ENCODE measurements at places on chromosomes 6 and 20.

DNA sequence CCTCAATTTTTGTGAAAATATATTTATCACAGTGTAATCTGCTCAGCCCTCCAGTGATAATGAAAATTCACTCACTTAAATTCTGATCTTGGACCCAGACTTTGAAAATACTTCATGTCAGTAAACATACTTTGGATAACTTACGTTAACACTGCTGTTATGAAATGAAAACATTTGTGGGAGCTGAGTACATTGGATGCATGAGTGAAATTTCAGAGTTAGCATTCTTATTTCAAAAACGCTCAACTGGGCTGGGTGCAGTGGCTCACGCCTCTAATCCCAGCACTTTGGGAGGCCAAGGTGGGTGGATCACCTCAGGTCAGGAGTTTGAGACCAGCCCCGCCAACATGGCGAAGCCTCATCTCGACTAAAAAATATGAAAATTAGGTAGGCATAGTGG, 196.4 kb downstream of the UTRN start:
- DNase-seq = no peak

DNA sequence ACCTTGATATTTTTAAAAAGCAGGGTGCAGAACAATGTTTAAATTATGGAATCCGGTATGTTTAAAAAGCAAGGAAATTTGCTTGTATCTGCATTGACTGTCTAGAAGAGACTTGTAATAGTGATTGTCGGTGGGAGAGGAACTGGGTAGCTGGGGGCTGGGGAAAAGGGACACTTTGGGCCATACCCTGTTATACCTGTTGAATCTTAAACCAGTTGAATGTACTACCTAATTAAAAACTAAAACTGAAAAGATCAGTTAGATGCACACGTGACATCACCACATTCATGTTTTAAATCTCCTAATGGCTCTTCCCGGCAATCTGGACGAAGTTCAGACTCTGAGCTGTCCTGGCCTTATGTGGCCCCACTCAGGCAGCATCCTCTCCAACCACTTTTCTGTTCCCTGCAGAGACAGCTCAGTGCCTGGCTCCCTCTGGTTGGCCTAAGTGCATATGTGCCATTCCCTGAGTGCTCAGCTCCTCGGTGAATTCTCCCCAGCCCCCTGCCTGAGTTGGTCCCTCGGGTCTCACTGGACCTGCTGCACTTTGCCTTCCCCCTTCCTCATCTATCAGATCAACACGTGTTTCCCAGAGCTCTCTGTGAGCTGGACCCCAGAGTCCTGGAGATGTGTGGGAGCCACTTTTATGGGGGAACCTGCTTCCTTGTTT, 36.3 kb downstream of the SLC52A3 start:
- no peak for DNase-seq

- DNase-seq = no peak
Observed at GRCh38 chr6:89385846-89386245, 26.2 kb downstream of the RRAGD start.

- DNase-seq = no peak
Observed at GRCh38 chr20:50848341-50848808, 53.5 kb downstream of the BCAS4 start.

DNA sequence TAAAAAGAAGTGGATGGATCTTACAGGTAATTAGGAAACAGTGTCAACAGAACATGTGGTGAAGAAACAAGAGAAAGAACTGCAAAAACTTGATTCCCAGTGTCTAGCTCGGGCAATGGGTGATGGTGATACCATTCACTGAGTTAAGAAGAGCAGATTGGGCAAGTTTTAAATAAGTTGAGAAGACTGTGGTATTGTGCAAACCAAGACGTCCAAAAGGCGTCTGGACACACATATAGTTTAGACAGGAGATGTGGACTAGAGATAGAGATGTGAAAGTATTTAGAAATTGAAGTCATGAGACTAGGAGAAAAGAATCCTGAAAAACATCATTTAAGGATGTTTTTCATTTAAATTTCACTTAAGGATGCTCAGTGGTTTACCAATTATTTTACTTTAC, 53.9 kb downstream of the CDK19 start:
- no peak for DNase-seq

- peak; percentile 19 for DNase-seq
Observed at GRCh38 chr6:53979468-53980067, 131.7 kb upstream of the MLIP start.

GRCh38 chr20:49681850-49682216, 31.8 kb downstream of the B4GALT5 start:
- DNase-seq = no peak

DNA sequence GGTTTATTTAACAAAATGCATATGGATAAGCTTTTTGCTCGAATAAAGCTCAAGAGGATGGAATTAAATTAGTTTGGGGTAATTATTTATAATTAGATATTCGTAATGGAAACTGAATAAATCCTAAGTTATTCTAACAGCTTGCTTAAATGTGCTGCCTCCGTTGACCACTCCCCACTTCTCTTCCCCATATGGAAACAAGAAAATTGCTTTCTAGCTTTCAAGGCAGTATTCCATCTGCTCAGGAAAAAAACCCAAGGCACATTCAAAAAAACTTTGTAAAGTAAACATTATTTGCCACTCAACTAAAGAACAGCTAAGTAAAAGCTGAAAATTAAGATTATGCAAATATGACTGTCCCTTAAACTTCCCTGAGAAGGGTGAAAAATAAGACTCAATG, 369.2 kb downstream of the HAO1 start:
- DNase-seq = no peak

DNA sequence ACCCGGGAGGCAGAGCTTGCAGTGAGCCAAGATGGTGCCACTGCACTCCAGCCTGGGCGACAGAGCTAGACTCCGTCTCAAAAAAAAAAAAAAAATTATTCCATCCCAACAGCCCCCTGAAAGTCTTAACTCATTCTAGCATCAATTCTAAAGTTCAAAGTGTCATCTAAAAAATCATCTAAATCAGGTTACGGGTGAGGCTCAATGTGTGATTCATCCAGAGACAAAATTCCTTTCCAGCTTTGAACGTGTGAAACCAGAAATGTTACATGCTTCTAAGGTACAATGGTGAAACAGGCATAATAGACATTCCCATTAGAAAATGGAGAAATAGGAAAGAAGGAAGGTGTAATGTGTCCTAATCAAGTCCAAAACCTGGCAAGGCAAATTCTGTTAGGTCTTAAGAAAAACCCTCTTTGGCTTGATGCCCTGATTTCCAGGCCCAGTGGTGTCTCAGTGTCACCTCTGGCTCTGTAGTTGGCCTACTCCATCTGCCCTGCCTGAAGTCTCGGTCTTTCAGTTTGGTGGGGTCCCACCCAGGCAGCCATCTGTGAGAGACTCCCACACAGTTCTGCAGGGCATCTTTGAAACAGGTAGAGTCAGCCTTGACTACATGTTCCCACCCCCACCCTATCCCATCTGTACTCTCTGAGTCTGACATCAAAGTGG, 43.5 kb downstream of the HFE start:
- no peak for DNase-seq

DNA sequence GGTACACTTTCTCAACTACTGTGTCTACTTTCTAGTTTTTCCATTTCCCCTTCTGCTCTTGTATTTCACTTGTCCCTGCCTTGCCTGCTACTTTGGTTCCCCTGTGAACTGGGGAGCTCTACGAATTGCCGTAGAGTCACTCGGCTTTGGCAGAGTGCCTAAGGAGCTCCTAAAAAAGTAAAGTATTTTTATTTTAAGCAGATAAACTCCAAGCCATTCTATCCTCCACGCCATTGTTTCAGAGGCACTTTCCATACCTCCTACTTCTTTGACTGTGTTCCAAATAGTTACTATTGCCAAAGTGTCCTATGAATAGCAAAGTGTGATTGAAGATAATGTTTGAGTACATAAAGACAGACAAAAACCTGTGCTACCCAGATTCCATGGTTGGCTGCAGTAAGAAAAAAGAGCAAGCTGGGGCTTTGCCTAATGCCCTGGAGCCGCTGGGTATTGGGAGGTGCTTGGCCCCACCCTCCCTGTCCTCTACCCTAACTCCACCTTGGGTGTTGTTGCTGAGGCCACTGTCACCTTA, 5.1 kb upstream of the MBOAT1 start:
- DNase-seq = no peak

DNA sequence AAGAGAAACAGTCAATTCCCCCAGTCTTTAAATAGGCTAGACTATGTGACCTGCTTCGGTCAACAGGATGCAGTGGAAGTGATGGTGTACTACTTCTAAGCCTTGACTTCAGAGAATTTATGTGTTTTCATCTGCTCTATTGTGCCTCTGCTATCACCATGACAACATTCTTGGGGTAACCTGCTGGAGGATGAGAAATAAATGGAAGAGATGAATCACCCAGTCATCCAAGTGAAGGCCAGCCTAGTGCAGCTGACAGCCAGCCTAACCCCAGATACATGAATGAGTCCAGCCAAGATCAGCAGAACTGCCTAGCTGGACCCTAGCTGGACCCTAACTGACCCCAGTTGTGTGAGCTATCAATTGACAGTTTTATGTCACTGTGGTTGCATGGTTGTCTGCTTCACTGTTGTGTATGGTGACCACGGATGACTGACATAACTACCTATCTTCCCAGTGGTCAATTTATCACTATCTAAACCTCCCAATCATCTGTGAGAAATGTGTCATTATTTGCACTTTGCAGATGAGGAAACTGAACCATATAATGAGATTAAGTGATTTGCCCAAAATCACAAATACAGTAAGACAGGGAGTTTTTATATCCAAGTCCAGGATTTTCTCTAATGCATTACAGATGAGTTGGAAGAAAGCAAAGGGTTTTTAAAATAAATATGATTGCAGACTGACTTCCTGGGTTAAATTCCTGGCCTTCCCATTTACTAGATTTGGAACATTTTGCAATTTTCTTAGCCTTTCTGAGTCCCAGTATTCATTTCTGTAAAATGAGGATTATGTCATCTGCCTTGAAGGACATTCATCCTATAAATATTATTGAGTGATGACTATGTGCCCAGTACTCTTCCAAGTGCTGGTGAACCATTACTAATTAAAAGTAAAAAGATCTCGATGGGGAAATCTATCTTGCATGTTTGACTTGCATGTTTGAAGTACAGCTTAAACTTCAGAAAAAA, 136.4 kb upstream of the PLCB4 start:
- no peak for DNase-seq

DNA sequence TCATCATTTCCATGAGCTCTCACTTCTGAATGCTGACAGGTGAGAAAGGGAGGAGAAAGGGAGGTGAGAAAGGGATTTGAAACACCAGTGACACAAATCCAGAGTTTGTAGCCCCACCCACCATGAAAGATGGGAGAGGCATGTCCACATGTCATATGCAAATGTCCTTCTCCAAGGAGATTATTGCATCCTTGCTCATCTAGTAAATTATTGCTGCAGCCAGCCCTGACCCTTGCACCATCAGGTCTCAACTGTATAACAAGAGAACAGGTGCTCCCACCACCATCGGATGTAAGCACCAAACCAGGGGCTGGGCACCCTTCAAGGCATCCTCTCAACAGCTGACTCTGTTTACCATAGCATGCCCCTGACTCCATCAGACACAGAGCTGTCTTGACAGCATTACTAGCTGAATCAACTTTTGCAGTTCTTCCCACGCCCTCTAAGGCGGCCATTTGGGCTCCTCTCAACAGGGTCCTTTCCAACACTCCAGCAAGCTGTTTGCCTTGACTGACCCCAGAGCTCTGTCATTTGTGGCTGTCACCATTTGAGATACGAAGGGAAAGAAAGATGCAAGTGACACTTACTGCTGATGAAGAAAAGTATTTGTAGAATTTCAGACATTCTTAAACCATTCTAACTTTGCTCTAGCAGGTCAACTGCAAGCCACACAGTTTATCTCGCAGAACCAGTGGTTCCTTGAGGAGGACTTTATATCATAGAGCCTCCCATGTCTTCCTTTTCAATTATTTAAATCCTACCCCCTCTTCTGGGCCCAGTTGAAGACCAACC, 14.2 kb downstream of the GFOD1 start:
- no peak for DNase-seq

DNA sequence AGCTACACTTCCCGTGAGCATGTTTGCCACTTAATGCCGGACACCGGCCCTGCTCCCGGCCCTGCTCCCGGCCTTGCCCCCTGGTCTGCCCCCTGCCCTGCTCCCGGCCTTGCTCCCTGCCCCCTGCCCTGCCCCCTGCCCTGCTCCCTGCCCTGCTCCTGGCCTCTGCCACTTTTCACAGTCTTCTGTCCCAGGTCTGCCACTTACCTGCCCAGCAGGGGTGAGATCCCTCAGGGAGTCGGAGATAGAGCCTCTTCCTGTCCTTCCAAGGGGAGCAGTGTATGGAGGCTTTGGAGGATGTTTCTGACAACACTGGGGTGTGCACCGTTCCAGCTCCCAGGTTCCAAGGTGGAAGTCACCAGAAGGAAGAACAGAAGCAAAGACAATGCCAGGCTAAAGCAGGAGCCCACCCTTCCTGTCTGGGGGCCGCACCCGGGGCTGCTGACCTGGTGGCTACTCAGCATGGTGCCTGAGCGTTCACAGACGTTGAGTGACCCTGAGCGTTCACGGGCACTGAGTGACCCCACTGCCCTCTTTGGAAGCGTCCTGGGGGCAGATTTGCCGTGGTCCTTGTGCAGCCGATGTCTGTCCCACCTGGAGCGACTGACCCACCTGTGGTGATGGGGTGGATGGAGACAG, 199.8 kb downstream of the DLL1 start:
- DNase-seq = no peak

- no peak for DNase-seq
Observed at GRCh38 chr6:83086751-83087150, 19.3 kb downstream of the DOP1A start.

DNA sequence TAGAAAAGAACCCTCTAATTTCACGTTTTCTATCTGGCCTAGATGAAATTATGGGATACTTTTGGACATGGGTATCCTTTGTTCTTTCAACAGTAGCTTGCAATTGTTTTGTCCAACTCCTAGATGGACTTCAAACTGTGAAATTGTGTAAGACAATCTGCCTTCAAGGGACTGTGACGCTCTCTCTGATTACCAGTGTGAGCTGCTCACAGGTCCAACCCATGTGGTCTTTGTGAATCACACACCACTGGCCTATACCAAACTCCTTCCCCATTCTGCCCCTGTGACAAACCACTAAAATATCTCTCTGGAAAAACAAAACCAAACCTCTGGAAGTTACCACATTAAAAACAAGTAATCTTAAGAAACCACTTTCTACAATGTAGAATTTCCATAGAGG, 59.5 kb downstream of the NINL start:
- DNase-seq = no peak

GRCh38 chr6:119881416-119881815, 531.9 kb upstream of the MAN1A1 start:
- no peak for DNase-seq

DNA sequence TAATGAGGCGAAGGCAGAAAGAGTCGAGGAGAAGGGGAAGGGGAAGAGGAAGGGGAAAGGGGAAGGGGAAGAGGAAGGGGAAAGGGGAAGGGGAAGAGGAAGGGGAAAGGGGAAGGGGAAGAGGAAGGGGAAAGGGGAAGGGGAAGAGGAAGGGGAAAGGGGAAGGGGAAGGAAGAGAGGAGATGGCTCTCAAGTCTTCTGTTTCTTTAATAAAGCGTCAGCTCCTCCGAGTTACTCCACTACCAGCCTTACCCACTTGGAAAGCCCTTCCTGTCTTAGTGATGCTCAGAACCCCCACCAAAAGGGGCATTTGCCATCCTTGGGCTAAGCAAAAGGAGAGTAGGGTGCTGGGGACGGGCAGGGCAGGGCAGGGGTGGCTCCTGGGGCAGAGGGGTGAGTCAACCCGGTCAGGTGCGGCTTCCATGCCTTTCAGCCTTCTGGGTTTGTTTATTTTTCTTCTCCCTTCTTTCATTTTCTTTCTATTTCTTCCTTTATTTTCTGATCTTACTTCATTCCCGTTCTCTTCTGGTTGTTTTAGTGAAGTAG, 476 bp upstream of the CLIC5 start:
- no peak for DNase-seq

GRCh38 chr20:3842348-3842930, 4.2 kb upstream of the MAVS start:
- no peak for DNase-seq

GRCh38 chr6:967701-968100, 274.8 kb upstream of the EXOC2 start:
- no peak for DNase-seq
